Coronary artery (tissue), 2 donors: ENCODE measurements at places on chromosomes 2 and 18.

GRCh38 chr2:171260471-171261424, 100.1 kb upstream of the TLK1 start:
- no peak for DNase-seq

- DNase-seq: no peak
Observed at GRCh38 chr2:126935774-126936173, 37.1 kb downstream of the TEX51 start.

GRCh38 chr2:65710779-65711295, 278.4 kb upstream of the SPRED2 start:
- no peak for DNase-seq

GRCh38 chr2:142557391-142557790, 320.1 kb upstream of the KYNU start:
- DNase-seq: no peak

GRCh38 chr18:48949606-48950535, 894 bp downstream of the SMAD7 start:
- DNase-seq: peak; percentile 74

- no peak for DNase-seq
Observed at GRCh38 chr2:145380436-145381017, 860.6 kb upstream of the ZEB2 start.

DNA sequence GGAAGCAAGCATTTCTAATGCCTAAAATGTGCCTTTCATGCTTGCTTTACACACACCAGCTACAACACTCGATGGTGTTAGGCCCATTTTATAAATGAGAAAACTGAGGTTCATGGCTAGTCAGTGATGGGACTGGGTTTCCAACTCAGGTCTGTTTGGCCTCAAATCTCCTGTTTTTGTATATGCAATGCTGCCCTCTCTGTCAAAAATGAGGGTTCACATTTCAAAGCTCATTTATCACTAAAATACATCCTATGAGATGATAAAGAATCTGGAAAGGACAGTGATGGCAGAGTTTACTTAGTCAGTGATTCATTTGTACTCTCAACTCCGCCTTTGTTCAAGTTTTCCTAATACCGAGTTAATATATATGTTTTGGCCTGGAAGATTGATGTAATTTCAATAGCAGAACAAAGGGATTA, 92.3 kb downstream of the KCTD1 start:
- no peak for DNase-seq

DNA sequence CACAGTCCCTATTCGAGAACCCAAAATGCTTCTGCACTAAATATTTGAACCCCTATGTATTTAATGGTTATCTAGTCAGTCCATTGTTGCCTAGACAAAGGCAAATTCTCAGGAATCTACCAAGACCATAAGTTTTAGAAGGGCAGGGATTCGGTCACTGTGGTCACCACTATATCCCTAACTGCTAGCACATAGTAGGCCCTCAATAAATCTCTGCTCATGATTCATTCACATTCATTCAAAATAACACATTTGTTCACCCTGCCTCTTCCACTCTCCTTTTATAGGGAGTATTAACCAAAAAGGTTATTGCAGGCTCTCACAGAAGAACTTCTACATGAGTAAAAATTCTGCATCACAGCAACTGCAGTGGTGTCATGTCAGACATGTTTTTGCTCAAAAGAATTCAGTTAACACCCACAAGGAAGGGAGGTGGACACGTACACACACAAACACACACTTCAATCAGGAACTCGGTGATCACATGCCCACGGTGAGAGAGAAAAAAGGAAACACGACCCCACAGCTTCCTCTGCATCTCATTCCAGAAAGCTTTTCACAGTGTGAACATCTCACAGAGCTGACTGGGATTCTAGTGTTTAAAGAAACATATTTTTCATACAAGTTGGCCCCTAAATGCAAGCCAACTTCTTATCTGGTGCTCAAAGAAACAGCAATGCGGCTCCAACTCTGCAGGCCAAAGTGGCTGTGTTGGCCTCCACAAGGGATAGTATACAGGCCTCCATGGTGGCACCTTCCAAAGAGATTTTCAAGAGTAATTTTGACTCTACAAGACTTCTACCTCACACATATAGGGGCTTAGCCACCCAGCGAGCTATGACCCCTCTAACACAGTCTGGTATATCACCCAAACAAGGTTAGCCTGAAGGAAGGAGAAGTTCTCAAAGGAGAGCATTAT, 98.0 kb downstream of the ANKRD44 start:
- DNase-seq: no peak

DNA sequence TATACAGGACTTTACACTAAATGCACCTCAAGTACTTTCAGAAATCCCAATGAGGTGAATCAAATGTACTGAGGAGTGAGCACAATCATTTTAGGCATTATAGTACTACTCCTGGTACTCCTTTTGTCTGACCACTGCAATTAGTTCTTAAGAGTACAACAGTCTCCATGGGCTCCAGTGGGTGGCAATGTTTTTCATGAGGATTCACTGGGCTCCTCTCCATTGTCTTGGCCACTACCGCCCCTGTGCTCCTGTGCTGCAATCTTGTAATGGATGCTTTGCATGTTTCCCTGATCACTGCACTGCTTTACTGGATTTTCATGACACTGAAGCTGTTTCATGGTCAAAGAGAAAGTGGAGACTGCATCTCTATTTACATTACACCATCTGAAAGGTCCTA, 268.5 kb upstream of the ZSWIM2 start:
- DNase-seq: no peak

DNA sequence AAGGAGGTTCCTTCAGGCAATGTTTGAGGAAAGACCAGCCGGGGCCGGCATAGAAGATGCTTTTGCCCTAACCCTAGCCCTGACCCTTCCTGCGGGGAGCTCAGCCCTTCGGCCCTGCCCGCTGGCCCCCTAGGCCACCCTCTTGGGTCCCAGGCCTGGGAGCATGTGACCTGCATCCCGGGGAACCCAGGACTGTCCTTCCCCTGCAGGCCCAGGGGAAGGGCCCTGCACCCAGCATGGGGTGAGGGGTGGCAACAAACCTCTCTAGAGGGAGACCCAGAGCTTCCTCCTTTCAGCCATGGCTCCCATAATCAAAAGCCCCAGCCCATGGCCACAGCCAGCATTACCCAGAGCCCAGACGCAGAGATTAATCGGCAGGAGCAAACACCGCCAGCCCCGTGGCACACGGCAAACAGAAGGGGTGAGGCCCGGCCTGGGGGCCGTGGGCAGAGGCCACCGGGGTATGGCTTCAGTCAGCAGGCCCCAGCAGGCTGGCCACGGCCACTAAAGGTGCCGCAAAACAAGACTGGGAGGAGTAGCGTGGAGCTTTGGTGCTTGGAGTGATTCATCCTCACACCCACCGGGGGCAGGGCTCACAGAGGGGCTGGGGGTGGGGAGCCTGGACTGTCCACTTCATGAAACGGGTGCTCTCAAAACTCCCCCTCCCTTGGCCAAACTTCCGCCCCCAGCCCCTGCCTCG, 61.6 kb upstream of the HPCAL1 start:
- no peak for DNase-seq

GRCh38 chr2:62192811-62193210, 3.1 kb upstream of the B3GNT2 start:
- DNase-seq: no peak

- DNase-seq: peak; percentile 76
Observed at GRCh38 chr2:204452464-204453023, 92.7 kb upstream of the PARD3B start.

- no peak for DNase-seq
Observed at GRCh38 chr2:118675531-118675930, 171.9 kb downstream of the EN1 start.

GRCh38 chr2:226066391-226066790, 666.9 kb downstream of the NYAP2 start:
- no peak for DNase-seq
